ENCODE measurements at places on chromosomes 13 and 19.
A peak's percentile ranks its signal among the peaks of the same experiment; 100 is the strongest.

DNA sequence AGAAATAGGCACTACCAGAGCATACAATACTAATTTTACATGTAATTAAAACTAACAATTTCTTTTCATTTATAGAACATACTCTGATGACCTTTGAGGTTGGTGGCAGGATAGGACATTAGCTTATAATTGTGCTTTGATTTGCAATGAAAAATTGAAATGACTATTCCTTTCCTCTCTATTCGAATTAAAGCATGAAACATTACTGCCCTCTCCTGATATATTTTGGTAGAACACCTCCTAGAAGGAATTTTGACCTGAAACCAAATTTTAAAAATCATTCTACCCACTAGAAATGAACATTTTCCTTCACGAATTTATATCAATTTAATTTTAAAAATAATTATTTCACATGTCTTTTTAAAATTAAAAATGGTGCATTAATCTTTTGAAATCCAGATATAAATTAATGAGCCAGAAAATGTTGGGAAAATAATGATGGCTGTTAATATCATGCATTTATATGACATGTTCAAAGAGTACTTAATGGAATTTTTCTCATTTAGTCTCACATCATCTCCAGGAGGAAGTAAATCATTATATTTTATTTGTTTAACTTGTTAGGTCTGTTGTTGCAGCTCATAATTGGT is 556.3 kb upstream of the ARGLU1 start:
- no peak for DNase-seq

GRCh38 chr13:55432814-55433213 is 1707.9 kb upstream of the PRR20A start:
- no peak for DNase-seq

DNA sequence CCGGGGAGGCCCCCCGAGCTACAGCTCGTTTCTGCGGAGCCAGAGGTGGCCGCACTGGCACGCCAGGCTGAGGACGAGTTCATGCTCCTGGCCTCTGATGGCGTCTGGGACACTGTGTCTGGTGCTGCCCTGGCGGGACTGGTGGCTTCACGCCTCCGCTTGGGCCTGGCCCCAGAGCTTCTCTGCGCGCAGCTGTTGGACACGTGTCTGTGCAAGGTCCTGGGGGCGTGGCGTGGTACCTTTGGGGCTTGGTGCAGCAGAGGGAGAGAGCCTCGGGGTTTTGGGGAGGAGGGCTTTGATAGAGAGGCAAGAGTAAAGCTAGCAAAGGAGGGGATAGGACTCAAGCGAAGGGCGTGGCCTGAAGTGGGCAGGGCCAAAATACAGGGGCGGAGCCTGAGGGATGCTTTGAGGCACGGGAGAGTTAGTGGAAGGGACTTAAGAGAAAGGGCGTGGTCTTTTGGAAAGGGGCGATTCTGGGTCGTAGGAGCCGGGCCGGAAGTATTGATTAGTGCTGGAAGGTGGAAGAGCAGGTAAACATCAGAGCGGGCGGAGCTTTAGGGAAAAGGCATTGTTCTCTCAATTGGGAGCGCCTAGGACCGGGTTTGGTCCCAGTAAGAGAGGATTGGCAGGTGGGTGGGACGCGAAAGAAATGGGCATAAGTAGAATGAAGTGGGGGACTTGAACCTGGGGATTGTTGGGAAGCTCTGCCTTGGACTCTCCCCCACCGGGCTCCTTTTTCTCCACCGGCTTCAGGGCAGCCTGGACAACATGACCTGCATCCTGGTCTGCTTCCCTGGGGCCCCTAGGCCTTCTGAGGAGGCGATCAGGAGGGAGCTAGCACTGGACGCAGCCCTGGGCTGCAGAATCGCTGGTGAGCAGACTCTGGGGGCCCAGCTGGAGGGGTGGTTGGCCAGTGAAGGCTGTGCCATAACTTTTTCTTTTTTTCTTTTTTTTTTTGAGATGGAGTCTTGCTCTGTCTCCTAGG is 1.2 kb downstream of the PPM1N start:
- DNase-seq = peak; percentile 65

DNA sequence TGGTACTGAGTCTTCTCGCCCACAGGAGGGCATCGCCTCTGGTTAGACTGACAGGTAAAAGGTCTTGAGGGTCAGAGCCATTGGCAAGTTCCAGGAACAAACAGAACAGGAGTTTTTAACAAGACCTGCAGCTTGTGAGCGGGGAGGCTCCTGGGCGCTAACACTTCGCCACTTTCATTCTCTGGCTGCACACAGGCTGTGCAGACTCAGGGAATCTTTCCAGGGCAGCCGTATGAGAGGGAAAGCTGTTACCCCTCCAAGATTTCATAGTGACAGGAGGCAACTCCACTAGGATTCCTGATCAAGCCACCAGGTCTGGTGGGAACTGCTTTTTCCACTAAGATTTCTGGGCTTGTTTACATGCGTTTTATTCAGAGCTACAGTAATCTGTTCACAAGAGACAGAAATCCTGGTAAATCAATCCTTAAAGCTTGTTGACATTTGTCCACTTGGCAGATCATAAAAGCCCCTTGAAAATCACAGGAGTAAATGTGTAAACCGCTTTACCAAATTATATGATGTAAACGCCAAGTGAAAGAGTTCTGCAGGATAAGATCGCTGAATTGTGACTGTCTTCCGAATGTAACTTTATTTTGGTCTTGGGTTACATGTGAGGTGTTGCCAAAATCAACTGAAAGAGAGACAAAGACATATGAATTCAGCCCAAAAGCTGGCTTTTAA is 190.6 kb downstream of the MZT1 start:
- DNase-seq = no peak

- DNase-seq = no peak
These were observed 19.2 kb downstream of the DNM2 start for GRCh38 chr19:10736916-10737551.

GRCh38 chr19:18483119-18483890 is 38.6 kb downstream of the ELL start:
- DNase-seq = no peak

GRCh38 chr13:40764587-40765403 is 6.2 kb downstream of the MRPS31 start:
- DNase-seq = no peak

Data from naive thymus-derived CD4-positive, alpha-beta T cell (primary cell).